ENCODE measurements at places on chromosomes 7 and 10. TPM values are rescaled to one million over a fixed set of nuclear protein-coding genes. Genes with fewer than 3 reads are reported as not detected.

GRCh38 chr10:122494173-122494820 is 32.9 kb downstream of the HTRA1 start:
- no peaks in the 10 kb centered on the region for H3K4me1 ChIP-seq
- H3K36me3 ChIP-seq: no peaks in the 10 kb centered on the region
- no peak overlapping the region for H3K27ac ChIP-seq
- no peaks in the 10 kb centered on the region for H3K27me3 ChIP-seq
- H3K4me3 ChIP-seq: no peak overlapping the region

- no peak overlapping the region for H3K4me3 ChIP-seq
- H3K36me3 ChIP-seq: peaks cover 6% of the 10 kb centered on the region
- no peaks in the 10 kb centered on the region for H3K4me1 ChIP-seq
- no peak for DNase-seq
- H3K27me3 ChIP-seq: no peaks in the 10 kb centered on the region
- H3K27ac ChIP-seq: no peak overlapping the region
These were observed 99.7 kb downstream of the MAPK8 start for GRCh38 chr10:48406204-48406603.

DNA sequence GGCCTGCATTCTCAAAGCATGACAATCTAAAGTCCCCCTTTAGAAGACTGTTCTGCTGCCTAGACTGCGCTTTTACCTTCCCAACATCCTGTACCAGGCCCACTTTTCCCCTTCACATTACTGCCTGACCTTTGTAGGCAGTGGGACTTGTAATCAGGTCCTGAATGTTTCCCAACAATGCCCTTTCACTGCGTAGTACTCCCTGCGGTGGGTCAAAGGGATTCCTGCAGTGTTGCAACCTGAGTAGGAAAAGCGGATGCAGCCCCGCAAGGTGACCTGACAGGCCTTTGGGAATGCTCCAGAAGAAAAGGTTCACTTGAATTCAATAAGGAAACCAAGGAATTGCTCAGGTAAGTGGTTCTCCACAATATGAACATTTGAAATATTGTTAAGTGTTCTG is 4.9 kb upstream of the TCAF1 start:
- DNase-seq: no peak
- H3K27me3 ChIP-seq: no peaks in the 10 kb centered on the region
- no peak overlapping the region for H3K4me3 ChIP-seq
- H3K36me3 ChIP-seq: no peaks in the 10 kb centered on the region

GRCh38 chr7:8147760-8148463 is 114.1 kb downstream of the ICA1 start:
- H3K4me3 ChIP-seq: no peak overlapping the region
- no peaks in the 10 kb centered on the region for H3K27me3 ChIP-seq
- DNase-seq: no peak
- H3K4me1 ChIP-seq: no peaks in the 10 kb centered on the region
- no peaks in the 10 kb centered on the region for H3K36me3 ChIP-seq

DNA sequence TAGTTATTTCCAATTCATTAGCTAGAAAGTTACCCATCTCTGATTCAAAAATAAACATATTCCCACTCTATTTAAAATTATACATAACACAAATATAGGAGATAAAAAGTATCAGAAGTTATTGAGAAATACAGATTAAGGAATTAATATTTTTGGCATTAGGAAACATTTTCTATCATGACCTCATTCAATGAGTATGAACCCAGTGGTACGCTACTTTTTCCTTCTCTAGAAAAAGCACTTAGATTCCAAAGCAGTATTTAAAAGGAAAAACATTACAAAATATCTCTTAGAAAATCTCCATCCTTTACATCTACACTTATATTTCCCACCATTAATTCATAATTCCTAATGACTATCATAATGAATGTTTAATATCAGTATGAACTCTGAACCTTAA is 240.6 kb upstream of the GNAI1 start:
- H3K4me3 ChIP-seq: no peak overlapping the region
- DNase-seq: no peak
- no peaks in the 10 kb centered on the region for H3K4me1 ChIP-seq
- no peaks in the 10 kb centered on the region for H3K36me3 ChIP-seq

- H3K4me1 ChIP-seq: no peaks in the 10 kb centered on the region
- DNase-seq: no peak
- no peak overlapping the region for H3K4me3 ChIP-seq
- no peaks in the 10 kb centered on the region for H3K27me3 ChIP-seq
These were observed 16.1 kb downstream of the EFCAB10 start for GRCh38 chr7:105565190-105565589.

GRCh38 chr7:22859641-22860290 is 37.1 kb upstream of the TOMM7 start:
- H3K27ac ChIP-seq: peak overlapping the region; percentile 45
- no peak for DNase-seq
- no peaks in the 10 kb centered on the region for H3K27me3 ChIP-seq
- H3K4me3 ChIP-seq: no peak overlapping the region

GRCh38 chr7:131513245-131514061 is 43.0 kb downstream of the PODXL start:
- H3K27me3 ChIP-seq: no peaks in the 10 kb centered on the region
- no peak overlapping the region for H3K27ac ChIP-seq
- H3K36me3 ChIP-seq: no peaks in the 10 kb centered on the region
- H3K4me3 ChIP-seq: no peak overlapping the region

- H3K4me1 ChIP-seq: no peaks in the 10 kb centered on the region
- no peaks in the 10 kb centered on the region for H3K27me3 ChIP-seq
- no peak overlapping the region for H3K4me3 ChIP-seq
- no peaks in the 10 kb centered on the region for H3K36me3 ChIP-seq
- no peak for DNase-seq
These were observed 628.0 kb downstream of the CALN1 start for GRCh38 chr7:71784180-71784579.

DNA sequence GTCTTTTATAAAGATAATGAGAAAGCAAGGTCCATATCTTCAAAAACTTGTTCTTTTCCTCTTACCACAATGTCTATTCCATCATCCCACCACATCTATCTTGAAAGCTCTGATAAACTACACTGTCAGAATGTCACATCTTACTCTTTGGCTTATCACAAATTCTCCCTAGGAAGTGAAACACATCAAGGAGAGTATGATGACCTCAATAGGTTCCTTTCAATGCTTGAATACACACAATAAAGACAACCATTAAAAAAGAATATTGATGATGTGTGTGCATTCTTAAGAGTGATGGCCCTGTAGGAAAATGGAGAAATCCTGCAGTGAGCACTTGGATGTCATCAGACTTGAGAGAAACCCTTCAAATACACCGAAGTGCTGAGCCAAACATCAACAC is 918.1 kb upstream of the SORCS1 start:
- no peaks in the 10 kb centered on the region for H3K36me3 ChIP-seq
- DNase-seq: no peak
- no peak overlapping the region for H3K27ac ChIP-seq

DNA sequence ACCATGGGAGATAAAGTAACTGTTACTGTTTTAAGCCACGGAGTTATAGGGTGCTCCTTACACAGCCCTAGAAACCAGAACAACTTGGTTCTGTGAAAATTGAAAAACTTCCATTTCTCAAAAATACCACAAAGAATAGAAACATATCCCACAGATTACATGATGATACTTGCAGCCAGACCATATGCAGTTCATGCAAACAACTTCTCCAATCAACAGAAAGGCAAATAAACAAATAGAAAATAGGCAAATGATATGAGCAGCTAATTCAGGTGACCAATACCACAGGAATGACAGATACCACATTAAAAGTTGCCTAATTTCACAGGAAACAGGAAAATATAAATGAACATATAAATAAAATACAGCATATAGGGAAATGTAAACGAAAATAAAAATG is 297.5 kb downstream of the HTR7 start:
- H3K4me1 ChIP-seq: no peaks in the 10 kb centered on the region
- H3K36me3 ChIP-seq: no peaks in the 10 kb centered on the region
- no peaks in the 10 kb centered on the region for H3K27me3 ChIP-seq
- no peak overlapping the region for H3K4me3 ChIP-seq
- no peak for DNase-seq
- H3K27ac ChIP-seq: no peak overlapping the region

- no peaks in the 10 kb centered on the region for H3K27me3 ChIP-seq
- no peak overlapping the region for H3K27ac ChIP-seq
- peaks cover 11% of the 10 kb centered on the region for H3K4me1 ChIP-seq
- no peak for DNase-seq
- no peaks in the 10 kb centered on the region for H3K36me3 ChIP-seq
These were observed 229.1 kb downstream of the ELFN1 start for GRCh38 chr7:1899196-1899595.

GRCh38 chr7:33550363-33550762 is 355.0 kb upstream of the BMPER start:
- no peak overlapping the region for H3K4me3 ChIP-seq
- H3K36me3 ChIP-seq: no peaks in the 10 kb centered on the region
- DNase-seq: no peak
- no peak overlapping the region for H3K27ac ChIP-seq
- no peaks in the 10 kb centered on the region for H3K27me3 ChIP-seq

- no peaks in the 10 kb centered on the region for H3K27me3 ChIP-seq
- no peaks in the 10 kb centered on the region for H3K36me3 ChIP-seq
- no peaks in the 10 kb centered on the region for H3K4me1 ChIP-seq
- no peak overlapping the region for H3K27ac ChIP-seq
- no peak for DNase-seq
These were observed 334.0 kb downstream of the PLXNA4 start for GRCh38 chr7:132242192-132242812.

DNA sequence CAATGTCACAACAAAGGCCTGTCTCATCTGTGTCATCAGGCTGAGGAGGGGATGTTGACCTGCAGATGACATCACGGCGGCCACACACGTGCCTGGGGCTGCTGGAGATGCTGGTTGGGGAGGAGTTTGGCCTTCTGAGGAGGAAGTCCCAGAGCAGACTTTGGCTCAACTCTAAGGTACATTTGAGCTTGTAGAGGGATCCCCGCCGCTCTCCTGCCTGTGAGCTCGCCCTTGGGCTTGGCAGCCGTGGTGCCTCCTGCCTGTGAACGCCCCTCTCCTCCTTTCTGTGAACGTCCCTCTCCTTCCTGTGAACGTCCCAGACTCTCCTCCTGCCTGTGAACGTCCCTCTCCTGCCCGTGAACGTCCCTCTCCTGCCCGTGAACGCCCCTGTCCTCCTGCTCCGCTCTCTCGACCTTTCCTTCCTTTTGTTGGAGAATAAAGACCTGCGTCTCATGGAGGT is 176.4 kb downstream of the DNAJB6 start:
- H3K27me3 ChIP-seq: no peaks in the 10 kb centered on the region
- no peak for DNase-seq
- no peak overlapping the region for H3K27ac ChIP-seq
- no peaks in the 10 kb centered on the region for H3K4me1 ChIP-seq
- H3K4me3 ChIP-seq: no peak overlapping the region
- no peaks in the 10 kb centered on the region for H3K36me3 ChIP-seq

- H3K27ac ChIP-seq: no peak overlapping the region
- no peak for DNase-seq
- H3K4me3 ChIP-seq: no peak overlapping the region
- H3K36me3 ChIP-seq: no peaks in the 10 kb centered on the region
- H3K4me1 ChIP-seq: no peaks in the 10 kb centered on the region
- H3K27me3 ChIP-seq: no peaks in the 10 kb centered on the region
These were observed 41.6 kb downstream of the NEBL start for GRCh38 chr10:20855398-20856038.

DNA sequence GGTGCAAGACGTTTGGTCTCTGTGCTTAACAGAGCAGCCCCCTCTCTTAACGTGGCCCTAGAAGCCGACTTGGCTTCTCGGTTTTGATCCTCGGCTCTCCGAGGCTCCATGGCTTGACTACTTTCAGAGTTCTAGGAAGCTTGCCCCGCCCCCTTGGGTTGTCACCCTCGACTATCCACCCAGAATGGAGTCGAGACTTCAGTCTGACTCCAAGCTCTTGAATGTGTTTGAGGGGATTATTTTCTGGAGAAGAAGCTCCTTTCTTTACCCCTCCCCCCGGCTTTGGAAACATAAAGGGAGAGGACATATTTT is 448 bp downstream of the SEC24C start:
- DNase-seq: peak; percentile 73
- peak overlapping the region; percentile 99 for H3K27ac ChIP-seq
- peaks cover 7% of the 10 kb centered on the region for H3K4me1 ChIP-seq
- peak overlapping the region; percentile 98 for H3K4me3 ChIP-seq
- no peaks in the 10 kb centered on the region for H3K27me3 ChIP-seq
- H3K36me3 ChIP-seq: peaks cover 10% of the 10 kb centered on the region

DNA sequence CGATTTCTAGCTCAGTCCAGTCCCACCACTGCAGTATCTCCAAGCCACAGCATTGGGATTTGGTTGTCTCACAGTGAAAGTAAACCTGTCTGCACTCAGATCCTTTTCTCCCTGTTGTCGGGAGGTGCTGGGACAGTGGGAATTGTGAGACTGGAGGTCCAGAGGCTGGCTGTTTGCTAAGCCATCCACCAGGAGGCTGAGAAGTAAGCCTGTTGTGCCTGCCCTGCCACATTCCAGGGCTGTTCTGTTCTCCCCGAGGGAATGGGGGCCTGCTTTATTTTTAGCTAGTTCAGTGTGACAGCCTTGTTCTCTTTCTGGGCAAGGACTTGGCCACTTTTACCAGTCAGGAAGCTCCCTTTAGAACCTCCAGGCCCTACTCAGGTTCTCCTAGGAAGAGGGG is 54.9 kb downstream of the HK1 start:
- no peak overlapping the region for H3K27ac ChIP-seq
- no peaks in the 10 kb centered on the region for H3K36me3 ChIP-seq
- no peaks in the 10 kb centered on the region for H3K4me1 ChIP-seq

DNA sequence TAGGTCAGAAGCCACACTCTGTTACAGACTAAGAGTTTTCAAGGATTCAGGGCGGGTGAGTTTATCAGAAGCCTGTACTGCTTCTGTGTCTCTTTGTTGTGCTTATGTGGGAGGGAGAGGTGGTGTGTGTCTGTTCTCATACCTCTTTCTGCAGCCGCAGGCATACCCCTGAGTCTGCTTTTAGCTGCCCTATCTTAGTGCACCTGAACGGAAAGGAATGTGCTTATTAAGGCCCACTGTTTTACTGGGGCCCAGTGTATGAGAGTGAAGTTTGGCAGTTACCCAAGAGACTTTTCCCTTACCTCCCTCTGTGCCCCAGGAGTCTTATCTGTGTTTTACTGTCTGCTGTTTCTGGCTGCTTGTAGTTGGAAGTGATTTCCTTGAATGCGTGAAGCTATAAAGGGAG is 104.3 kb downstream of the TYW1 start:
- H3K27me3 ChIP-seq: no peaks in the 10 kb centered on the region
- no peak overlapping the region for H3K27ac ChIP-seq
- H3K4me3 ChIP-seq: no peak overlapping the region
- DNase-seq: no peak
- H3K4me1 ChIP-seq: no peaks in the 10 kb centered on the region
- no peaks in the 10 kb centered on the region for H3K36me3 ChIP-seq

GRCh38 chr7:16765436-16765859 is 11.9 kb downstream of the TSPAN13 start:
- no peak overlapping the region for H3K27ac ChIP-seq
- no peak for DNase-seq
- H3K27me3 ChIP-seq: no peaks in the 10 kb centered on the region
- H3K4me3 ChIP-seq: no peak overlapping the region
- H3K4me1 ChIP-seq: no peaks in the 10 kb centered on the region

The STK17A gene
- total RNA-seq: 18.2 TPM

The FRAT1 gene
- 7.4 TPM for total RNA-seq

The SPDYE1 gene
- total RNA-seq: not detected

The NCF1 gene
- total RNA-seq: 2.3 TPM

The YKT6 gene
- total RNA-seq: 21.8 TPM

The NAT16 gene
- not detected for total RNA-seq

Measured in liver (tissue), 10 donors.